Gastroesophageal sphincter (tissue), 4 donors: ENCODE measurements at places on chromosomes 1 and 21.

DNA sequence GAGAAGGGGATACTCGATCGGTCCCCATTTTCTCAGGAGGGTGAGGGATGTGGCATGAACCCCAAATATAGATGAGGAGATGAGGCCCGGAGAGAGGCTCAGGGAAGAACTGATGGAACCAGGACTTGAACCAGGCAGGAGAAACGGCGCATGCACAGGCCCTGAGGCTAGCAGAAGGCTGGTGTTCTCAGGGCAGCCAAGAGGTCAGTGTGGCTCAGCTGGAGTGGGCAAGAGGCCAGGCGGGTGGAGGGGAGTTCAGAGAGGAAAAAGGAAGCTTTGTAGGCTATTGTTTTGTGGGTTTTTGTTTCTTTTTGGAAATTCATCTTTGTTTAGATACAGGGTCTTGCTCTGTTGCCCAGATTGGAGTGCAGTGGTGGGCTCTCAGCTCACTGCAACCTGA, 122.0 kb downstream of the LACTBL1 start:
- ATAC-seq, result no peak

GRCh38 chr1:209157546-209158249, 425.8 kb upstream of the CAMK1G start:
- no peak for ATAC-seq

- no peak for ATAC-seq
These were observed 310.6 kb downstream of the SEC16B start for GRCh38 chr1:177659281-177659680.

DNA sequence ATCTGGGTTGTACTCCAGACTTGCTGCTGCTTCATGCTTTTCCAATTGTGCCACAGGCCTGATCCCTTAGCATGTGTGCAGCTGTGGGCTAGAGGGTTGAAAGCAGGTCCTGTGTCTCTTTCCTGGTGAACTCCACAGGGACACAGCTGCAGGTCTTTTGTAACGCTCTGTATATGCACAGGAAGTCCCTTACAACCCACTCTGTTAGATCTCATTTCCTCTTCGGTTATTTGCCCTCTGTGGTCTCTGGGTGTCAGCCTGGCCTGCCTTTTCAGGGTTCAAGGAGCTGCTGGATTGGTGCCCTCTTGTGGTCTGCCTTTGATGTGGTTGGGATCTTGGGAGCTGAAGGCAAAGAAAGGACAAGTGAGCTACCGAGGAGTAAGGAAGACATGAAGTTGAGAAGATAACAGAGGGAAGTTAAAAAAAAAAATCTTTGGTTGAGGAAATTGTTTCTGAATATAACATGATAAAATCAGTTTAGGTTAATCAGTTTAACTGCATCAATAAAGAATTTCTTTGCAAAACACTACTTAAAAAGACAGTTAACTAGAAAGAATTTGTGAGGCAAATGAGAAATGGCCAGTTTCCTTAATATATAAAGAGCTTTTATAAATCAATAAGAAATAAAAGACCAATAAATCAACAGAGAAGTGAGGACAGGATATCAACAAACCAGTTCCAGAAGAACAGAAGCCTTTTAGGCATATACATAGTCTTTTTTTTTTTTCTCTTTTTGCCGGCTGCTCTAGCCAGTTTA, 44.1 kb downstream of the UCK2 start:
- peak; percentile 22 for ATAC-seq

GRCh38 chr1:2791027-2791760, 10.3 kb downstream of the TTC34 start:
- no peak for ATAC-seq

DNA sequence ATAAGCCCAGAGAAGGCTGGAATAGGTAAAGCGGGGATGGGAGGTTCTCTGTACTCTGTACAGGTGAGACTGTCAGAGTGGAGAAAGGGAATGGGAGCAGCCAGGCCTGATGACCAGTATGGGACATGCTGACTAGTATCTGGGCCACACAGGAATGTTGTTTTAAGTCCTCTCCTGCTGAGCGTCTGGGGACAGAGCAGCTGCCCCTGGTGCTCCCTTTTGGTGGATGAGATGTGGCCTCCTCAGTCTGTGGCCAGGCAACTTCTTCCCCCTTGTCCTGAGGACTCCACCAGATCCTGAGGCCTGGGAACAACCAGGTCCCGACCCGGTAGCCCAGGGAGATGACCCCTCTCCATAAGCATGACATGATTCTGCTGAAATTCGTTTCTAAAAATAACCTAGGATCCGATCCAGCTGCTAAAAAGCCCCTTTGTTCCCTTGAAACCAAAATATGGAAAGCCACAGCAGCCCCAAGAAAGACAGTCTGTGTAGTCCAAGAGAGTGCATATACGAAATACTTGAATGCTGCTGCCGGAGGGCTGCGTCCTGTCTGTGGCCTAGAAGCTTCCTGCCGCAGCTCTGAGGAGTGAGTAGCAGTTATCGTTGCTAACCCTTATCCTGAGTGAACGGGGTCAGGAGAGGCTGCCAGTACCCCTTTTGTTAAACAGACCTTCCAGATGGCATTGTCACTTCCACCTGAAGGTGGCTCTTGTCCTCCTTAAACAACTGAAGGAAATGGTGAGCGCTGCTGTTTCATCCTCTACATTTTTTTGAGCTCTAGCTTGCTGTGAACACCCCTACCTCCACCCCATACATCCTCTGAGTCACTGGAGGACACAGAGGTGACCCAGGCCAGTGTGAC, 47.1 kb downstream of the ATP2B4 start:
- ATAC-seq, result peak; percentile 79

DNA sequence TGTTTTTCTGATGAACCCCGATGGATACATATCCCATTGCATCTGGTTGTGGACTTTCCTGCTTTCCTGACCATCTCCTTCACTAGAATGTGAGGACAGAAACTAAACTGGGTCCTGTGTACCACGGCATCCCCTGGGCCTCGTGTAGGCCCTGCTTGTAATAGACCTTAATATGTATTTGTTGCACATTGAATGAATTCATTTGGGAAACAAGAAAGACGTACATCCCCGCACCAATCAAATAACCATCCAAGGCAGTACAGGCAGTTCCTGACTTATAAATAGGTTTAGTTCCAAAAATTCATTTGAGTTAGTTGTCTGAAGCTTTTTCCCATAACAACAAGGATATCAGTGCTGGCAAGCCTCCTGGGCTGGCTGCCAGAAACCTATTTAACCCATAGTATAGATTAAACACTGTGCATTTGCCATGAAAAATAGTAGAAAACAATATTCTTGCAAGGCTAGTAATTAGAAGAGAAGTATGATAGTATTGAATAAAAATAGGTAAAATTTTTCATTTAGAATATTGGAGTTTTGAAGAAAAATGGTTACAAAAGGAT, 81.8 kb upstream of the CD34 start:
- no peak for ATAC-seq

DNA sequence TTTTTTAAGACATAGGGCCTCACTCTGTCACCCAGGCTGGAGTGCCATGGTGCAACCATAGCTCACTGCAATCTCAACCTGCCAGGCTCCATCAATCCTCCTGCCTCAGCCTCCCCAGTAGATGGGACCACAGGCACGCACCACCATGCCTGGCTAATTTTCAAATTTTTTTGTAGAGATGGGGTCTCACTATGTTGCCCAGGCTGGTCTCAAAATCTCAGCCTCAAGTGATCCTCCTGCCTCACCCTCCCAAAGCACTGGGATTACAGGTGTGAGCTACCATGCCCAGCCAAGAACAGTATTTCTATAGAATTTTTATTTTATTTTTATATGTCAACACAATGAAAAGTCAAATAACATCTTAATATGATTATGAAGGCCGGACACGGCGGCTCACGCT, 10.9 kb downstream of the GNB1 start:
- no peak for ATAC-seq
